ENCODE measurements at places on chromosomes 6 and 20.

GRCh38 chr20:1423625-1424106 is 30.8 kb upstream of the FKBP1A start:
- DNase-seq, result no peak

DNA sequence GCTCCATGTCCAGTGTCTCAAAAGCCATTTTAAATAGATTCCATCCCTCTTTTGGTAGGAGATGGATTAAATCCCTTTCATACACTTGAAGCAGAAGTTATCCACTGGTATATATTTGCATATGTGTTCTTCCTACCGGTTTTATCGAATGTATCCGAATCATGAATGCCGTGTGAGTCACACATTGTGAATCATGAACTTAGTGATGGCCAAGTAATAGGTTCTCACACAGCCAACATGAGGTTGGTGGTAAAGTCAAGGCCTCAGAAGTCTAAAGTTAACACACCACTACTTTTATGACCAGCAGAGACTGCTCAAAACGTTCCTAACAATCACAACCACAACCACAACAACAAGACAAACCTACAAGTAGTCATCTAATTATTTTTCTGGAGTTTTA is 345.5 kb downstream of the THBS2 start:
- DNase-seq, result no peak

DNA sequence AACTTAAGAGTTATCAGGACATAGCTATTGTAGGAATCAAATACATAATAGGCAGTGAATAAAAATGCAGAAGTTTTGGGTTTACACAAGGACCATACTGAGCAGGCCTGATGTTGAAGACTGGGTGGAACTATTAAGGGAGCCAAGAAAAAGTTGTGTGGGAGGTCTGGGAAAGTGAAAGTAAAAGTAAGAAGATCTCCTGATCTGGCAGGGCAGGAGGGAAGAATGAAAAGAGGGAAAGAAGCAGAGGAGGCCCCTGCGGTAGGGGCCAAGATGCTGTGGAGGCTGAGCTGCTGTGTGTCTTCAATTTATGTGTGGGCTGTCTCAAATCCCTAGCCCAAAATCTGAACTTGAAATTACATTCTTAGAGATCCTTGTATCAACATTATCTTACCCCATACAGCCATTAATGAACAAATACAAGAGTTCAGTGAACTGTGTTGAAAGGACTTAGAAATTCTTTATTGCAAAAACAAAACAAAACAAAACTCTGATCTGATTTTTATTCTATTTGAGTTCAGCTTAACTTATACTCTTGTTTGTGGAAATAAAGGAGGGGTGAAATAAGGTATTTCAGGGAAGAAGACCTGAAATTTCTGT is 1183.8 kb downstream of the HACE1 start:
- no peak for DNase-seq

DNA sequence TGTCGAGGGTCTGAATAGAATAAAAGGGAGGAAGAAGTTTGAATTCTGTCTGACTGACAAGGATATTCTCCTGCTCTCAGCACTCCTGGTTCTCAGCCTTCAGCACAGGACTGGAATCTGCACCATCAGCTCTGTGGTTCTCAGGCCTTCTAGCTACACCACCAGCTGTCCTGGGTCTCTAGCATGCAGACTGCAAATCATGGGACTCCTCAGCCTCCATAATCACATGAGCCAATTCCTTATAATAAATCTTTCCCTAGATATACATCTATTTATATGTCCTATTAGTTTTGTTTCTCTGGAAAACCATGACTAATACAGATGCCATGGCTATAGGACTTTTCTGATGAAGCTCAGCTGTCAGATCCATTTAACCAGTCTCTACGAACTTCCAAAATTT is 132.8 kb upstream of the ECI2 start:
- no peak for DNase-seq

- no peak for DNase-seq
Observed at GRCh38 chr6:13624871-13625288, 9.7 kb downstream of the NOL7 start.

DNA sequence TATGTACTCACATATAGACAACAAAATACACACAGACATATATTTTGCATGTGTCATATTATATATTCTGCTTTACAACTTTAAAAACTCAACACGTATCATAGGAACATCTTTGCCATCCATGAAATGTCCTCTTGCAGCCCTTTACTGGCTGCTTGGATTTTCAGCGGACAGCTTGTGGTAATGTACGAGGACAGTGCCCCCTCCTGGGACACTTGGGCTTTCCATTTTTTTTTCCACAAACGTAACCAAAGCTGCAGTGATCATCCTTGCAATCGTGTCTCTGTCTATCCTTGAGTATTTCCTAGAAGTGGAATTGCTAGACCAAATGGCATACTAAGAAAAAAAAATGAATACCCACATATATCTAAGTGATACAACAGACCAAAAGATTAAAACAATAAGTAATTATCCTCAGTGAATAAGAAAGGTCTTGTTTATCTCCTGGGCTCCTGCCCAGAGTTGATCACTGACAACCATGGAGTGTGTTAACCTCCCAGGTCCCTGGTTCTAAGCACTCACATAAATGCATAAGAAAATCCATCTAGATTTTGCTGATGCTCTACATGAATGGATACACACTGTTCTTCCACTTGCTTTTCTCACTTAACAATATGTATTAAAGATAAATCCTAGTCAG is 18.1 kb downstream of the BPI start:
- DNase-seq, result no peak

DNA sequence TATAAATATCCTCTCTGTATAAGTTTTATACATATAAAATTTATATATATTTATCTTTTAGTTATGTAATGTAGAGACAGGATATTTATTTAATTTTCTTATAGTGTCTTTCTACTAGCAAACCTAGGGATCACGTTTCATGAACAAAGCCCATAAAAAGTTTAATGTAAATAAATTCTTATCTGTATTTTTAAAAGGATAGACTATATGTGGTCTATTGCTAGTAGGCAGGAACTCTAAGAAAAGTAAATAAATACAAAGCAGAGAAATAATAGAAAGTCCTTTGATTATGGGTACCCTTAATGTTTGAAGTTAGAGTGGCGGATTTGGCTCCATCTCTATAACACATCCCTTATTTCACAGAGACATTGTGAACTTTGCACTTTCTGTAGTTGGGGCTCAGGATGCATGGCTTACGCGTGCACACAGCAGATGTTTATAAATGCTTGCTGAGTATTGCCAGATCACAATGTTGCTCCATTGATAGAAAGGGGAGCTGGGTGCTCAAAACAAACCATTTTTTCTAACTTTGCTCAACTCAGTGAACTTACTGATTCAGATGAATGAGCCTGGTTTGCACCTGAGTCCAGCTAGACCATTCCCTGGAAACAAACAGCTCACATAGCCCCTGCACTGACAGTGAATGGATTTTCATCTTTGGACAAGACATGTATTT is 179.1 kb downstream of the SYNE1 start:
- no peak for DNase-seq

DNA sequence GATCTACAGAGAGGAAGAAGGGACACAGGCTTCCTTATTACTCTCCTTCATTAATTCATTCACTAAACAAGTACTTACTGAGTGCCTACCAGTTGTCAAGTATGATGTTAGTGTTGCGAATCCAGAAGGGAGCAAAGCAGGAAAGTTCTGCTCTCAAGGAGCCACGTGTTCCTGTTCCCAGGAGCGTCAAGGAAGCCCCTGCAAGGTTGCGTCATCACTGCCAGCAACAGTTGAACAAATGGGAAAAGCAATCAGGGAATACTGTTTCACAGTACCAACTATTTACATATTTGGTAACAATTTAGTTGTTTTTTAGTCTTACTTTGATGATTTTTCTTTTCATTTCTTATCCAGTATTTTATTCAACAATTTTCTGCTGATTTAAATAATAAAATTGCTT is 310.0 kb downstream of the FOXA2 start:
- DNase-seq, result no peak

DNA sequence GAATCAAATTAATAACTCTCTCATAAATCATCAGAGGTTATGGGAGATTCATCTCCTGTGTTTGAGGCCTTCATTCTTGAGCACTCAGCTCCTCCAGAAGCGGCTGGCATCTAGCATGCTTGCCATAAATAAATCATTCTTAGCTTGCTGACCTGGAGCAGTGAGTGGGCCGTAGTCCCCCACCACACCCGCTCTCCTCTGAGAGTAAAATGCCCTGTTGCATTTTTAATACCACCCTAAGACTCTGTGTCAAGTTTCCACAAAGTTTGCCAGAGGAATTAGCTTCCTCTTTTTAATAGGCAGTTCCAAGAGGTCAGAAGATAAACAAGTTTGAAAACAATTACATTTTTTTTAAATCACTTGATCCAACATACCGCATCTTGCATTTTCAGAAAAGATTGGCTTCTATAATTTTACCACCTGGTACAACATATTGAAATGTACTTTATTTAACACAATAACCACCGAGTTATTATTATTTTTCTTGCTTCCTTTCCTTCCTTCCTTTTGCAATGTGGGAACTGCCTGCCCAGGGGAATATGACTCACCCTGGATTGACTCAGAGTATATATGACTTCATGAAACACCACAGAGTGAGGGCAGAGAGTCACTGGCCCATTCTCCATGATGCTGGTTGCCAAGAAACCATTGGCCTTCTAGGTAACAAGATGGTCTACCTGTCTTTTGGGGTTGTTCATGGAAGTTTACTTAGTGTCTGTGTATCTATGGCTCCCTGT is 29.4 kb upstream of the CLIC5 start:
- no peak for DNase-seq

DNA sequence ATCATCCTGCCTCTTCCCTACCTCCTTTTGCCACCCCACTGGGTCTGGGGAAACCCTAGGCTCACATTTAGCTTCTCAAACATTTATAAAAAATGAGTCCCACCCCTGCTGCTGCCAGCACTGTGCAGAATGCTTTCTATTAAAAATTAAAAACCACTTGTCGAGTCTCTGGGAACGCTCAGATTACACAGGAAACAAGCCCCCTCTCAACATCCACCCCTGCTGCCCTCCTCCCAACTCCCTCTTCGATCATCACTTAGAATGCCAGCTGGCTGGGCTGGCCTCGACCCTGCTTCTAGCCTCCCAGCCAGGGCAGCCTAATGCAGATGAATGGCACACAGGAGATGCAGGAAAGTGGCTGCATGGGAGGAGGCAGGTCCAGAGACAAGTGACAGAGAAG is 75.8 kb downstream of the CDH22 start:
- DNase-seq, result no peak

DNA sequence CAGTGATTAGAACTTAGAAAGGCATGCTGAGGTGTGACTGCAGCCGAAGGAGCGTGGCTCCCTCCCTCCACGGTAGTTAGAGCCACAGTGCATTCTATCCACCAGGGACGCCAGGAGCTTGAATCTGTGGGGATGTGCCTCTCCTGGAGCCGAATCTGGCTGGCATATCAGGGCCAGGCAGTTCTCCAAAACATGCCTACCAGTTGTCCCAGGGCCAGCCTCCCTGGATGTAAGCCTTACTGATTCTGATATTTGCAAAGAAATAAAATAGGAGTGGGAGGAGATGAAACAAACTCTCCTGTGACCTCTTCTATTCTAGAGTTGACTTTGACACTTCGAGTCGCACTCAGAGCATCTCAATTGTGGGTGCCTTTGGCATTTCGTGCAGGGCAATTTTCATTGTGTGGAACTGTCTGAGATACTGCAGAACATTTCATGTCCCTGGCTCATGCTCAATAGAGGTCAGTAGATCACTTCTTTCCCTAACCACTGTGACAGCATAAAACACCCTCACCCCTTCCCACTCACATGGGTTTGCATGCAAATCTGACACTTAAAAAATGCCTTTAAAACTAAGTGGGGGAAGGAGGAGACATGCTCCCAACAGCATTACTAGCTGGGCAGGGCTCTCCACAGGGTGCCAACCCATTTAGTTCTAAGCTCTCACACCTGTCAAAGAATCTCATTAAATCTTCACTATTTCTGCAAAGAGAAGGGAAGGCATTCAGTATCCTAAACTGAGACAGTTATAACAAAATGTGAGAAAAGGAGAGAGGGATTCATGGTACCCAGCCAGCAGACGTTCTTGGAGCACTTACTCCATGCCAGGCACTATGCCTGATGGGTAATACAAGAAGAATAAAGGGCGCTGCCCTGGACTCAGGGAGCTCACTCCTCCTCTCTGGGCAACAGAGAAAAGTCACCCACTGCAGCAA is 378.9 kb downstream of the PREX1 start:
- no peak for DNase-seq

DNA sequence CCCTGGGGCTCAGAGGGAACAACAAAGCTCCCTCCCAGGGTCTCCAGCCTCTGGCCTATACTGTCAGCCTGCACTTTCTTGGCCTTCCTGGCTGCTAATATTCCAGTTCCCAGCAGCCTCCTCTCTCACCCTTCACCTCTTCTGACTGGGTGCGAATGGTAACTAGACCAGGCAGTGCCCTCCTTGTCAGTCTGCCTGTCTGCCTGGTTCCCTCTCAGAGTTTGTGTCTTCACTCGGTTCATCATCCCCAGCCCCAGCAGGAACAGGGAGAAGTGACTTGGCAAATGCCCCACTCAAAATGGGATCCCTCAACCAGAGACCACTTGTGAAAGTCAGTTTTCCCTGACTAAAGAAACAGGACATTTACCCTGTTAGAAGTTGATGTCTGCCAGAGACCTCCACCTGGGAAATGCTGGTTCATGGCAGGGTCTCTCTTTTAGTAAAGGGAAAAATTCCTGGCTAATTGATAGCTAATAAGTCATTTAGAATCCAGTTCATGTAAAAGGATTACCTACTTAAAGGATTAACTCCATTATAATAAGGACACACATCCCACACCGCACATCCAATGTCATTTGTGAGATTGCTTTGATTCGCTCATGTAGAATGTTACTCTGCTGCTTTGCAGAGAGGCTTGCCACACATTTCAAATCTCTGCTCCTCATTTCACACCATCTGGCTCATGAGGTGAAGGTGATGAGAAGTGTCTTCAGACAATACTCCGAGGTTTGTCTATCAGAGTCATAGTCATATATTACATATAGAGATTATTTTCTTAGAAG is 18.6 kb upstream of the MICB start:
- DNase-seq, result no peak

- DNase-seq, result no peak
Observed at GRCh38 chr6:8858854-8859331, 423.5 kb upstream of the SLC35B3 start.

DNA sequence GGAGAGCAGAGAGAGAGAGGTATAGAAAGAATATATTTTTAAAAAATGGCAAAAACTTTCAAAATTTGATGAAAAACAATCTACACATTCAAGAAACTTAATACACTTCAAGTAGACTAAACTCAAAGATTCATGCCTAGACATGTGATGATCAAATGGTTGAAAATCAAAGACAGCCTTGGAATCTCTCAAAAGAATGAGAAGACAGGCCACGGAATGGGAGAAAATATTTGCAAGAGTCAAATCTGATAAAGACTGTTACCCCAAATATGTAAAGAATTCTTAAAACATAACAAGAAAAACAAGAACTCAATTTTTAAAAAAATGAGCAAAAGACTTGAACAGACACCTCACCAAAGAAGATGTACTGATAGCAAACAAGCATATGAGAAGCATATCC is 49.7 kb downstream of the THEMIS start:
- no peak for DNase-seq
